ENCODE measurements at places on chromosomes 6 and 20. TPM values are rescaled to one million over a fixed set of nuclear protein-coding genes. Genes with fewer than 3 reads are reported as not detected.

DNA sequence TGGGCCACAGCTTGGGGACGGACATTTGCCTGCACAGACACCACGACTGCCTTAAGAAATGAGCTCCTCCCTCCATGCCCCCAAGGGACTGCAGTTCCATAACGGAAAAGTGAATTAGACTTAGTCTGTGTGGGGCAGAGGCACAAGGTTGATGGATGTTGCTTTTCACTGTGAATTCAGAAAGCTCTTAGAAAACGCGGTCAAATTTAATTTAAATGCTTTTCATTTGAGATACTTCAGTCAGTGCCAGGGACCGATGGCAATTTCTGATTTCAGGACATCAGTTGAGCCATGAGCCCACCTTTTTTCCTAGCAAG is 356.4 kb downstream of the KIF16B start:
- DNase-seq, result no peak

The TFAP2D gene
- total RNA-seq, result not detected

- no peak for DNase-seq
These were observed 4.9 kb upstream of the FKBP1A start for GRCh38 chr20:1397710-1398109.

- no peak for DNase-seq
These were observed 202.8 kb upstream of the CST7 start for GRCh38 chr20:24746351-24746685.

The SMAP1 gene
- 20.3 TPM for total RNA-seq
